ENCODE measurements at places on chromosomes 1 and 21.

DNA sequence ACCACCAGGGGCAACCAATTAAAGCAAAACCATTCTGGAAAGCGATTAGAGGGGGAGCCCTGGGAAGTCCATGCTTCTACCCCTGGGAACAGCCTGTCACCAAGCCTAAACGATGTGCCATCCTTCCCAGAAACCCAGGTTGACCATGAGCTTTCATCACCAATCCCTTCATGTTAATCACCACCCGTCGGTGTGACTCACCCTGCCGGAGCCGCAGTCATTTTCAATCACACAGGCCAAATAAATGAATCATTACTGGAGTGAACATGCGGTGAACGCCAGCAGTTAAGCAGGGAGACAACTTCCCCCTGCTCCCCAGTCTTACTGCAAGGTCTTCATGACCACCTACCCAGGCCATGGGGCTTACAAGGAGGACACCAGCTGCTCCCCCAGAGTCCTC, 308.8 kb downstream of the AJAP1 start:
- DNase-seq = no peak

DNA sequence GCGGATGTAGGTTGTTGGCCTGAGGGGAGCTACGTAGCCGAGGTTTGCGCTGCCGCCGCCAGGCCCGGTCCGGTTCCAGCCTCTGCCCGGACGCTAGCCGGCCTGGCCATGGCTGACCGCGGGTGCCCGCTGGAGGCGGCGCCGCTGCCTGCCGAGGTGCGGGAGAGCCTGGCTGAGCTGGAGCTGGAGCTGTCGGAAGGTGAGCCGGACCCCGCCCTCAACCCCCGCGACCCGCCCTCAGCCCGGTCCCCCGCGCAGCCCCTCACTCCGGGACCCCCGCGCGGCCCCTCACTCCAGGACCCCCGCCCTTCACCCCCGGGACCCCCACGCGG, 299 bp downstream of the DIP2A start:
- DNase-seq = no peak

DNA sequence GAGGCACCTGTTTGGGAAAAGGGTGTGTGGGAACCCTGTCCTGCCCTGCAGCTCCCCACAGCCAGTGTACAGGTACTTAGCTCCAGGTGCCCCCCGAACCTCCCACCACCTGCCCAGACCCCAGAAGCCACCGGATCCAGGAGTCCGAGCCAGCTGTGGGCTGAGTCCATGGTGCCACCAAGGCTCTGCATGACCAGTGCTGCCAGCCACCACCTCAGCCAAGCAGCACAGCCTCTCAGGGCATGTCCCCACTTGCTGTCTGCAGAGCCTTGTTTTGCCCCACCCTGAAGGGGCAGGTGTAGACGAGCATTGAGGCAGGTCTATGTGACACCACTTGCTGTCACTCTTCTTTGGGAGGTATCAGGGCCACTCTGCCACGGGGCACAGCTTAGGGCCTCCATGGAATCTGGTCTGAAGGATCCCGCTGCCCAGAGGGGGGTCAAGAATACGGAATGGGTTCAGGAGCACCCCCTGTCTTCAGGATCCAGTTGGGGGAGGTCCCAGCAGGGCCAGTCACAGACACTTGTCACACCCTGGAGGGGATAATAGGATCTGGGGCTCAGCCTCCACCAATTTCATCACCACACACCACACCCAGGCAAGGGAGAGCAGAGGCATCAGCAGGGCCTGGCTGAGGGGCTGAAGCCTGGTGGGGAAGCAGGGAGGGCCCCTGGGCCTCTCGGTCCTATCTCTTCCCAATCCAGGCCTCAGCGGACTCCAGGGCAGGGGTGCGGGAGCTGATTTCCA, 27.7 kb downstream of the ARHGEF19 start:
- no peak for DNase-seq

DNA sequence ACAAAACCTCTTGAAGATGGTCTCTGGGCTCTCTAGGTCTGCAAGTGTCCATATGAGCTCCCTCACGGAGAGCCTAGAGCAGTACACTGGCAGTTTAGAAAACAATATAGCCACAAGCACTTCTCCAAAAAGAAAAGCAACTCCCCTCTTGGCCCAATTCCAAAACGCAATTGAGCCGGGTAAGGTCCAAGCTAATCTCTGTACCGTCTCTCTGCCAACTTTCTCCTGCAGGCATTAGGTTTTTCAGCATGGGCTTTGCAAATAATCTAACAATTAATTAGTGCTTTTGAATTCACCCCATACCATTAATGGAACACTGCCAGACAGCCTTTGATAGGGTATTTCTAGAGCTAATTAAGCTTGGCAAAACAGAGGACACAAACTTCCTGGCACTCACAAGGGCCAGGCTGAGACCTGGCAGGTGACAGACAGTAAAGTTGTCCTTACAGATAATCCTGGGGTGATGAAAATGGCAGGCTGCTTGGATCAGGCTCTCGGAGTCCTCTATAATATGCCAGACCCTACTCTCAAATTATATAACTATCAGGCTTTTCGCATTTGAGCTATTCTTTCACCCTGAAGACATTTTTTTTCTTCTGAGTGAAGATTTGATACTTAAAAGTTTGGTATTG, 39.8 kb downstream of the TGFBR3 start:
- peak; percentile 59 for DNase-seq

DNA sequence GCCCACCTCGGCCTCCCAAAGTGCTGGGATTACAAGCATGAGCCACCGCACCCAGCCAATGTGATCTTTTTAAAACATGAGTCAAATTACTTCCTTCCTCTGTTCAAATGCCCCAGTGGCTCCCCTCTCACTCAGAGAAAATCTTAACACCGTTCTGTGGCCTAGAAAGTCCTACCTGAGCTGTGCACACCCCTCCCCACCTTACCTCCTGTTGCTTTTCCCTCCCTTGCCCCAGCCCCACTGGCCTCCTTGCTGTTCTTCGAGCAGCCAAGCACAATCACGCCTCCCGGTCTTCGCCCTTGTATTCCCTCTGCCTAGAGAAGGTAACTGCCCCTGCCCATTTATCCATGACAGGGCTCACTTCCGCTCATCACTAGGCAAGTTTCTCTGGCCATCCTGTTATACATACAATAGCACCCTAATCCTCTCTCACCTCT, 62.6 kb upstream of the RPL11 start:
- peak; percentile 27 for DNase-seq
